ENCODE measurements at places on chromosomes 7 and 10.

GRCh38 chr10:51656503-51656902 is 42.9 kb downstream of the CSTF2T start:
- DNase-seq, result no peak

DNA sequence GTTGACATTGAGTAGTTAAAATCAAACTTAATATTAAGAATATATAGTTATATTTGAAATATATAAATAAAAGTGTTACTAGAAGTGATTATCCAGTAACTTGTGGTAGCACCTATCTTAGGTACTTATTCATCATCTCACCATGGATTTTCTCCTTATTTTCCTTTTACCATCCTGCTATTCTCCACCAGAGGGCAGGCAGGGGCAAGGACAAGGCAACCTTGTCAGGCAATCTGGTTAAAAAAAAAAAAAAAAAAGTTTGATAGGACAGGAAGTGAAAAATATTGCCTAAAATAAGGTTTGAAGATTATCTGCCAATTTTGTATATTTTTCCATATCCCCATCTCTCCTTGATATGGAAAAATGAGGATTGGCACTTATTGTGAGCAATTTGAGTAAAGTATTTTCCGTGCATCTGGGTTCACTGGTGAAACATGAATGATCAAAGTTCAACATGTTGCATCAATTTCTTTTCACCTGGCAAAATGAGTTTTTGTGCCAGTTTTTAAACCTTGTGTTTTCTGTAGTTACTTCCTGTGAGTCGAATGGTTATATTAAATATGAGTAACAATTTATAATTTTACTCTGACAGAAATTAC is 256.7 kb downstream of the AGMO start:
- DNase-seq, result no peak

- no peak for DNase-seq
Measured at GRCh38 chr7:36192053-36192824, 39.2 kb downstream of the EEPD1 start.

GRCh38 chr7:100555701-100556100 is 16.7 kb downstream of the AGFG2 start:
- no peak for DNase-seq

- DNase-seq, result no peak
Measured at GRCh38 chr10:86958116-86958900, at the start of gene SNCG. SNCG (plus strand) TSS chr10:86958599; CDS start chr10:86958698, 99 bp downstream.

GRCh38 chr7:92228100-92228499 is 17.6 kb downstream of the KRIT1 start:
- DNase-seq, result no peak

DNA sequence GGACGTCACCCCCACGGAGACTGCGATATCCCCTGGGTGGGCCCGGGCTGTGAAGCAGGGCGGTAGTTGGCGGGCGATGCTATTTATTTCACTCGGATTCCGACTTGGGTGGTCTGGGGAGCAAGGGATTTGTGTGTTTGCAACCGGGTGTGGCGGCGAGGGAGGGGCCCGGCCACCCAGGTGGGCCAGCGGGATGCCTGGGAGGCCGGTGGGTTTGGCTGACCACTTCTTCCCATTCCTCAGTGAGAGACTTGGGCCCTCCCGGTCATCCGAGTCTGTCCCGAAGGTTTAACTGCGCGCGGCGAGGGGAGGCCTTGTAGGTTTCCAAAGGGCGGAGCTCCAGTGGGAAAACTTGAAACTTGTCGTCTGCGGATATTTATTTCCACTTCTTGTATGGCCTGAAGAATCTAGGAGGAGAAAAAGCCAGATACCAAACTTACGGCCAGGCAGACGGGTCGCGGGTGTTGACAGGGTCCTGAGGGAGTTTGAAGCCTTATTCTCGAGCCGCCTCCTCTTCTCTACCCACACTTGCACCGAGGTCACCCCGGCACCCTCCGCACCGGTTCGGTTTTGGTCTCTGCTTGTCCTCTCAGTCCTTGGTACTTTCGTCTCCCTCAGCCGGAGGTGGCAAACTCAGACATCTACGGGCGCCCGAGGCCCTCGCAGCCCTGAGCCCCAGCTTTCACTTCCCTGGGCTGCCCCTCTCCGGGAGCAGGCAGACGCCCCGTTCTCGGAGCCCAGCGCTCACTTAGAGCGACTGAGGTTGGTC is 17.9 kb downstream of the ZNF316 start:
- no peak for DNase-seq

DNA sequence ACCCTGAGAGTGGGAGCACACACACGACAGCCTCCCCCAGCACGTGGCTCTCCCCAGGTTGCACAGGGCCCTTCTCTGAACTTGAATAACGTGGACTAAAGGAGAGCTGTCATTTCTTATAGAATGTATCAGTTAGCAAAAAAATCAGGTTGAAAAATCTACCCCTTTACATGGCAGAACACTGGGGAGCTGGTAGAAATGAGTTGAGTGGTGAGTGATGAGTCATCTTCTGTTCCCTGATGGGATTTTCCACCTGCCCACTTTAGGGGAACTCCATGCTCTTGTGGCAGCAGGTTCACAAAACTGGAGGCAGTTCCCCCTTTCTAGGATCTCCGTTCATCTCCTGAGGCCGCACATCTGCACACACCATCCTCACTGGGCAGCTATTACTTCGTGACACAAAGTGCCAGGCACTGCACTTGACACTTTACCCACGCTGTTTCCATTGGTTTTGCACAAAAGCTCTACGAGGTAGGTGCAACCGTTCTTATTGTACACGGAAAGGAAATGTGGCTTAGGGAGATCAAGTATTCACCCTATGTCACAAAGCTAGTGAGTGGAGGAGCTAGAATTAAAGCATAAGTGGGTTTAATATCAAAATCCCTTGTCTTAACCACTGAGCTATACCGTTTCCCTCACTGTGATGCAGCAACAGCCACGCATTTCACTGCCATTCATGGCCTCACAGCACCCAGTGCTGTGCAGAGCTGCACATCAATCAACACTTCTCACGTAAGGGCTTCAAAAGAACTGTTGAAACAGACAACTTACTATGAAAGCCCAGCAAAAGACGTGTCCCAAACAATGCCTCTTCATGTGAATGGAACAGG is 80.2 kb downstream of the RNF216 start:
- no peak for DNase-seq

- DNase-seq, result no peak
Measured at GRCh38 chr10:99435986-99436638, 5.7 kb upstream of the GOT1 start.

- DNase-seq, result no peak
Measured at GRCh38 chr10:11242443-11243387, 225.0 kb downstream of the CELF2 start.

GRCh38 chr10:126060261-126060931 is 164.0 kb downstream of the FANK1 start:
- DNase-seq, result no peak

DNA sequence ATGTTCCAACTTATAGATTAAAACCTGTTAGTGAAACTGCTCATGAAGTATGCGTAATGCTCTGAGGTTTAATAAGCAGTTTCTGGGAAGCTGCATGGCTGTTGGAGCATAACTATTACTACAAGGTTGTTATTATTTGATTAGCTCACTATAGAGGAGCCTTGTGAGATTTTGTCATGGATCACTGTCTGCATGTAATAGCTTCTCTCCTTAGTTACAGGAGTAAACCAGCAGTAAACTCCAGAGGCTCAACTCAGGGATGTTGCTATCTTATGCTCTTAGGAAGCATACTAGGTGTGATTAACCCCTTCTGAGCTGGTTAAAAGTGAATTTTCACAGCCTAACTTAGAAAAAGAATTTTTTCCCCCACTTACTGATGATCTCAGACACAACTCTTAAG is 63.6 kb upstream of the IFRD1 start:
- no peak for DNase-seq

GRCh38 chr7:92754919-92755581 is 81.3 kb downstream of the CDK6 start:
- no peak for DNase-seq

DNA sequence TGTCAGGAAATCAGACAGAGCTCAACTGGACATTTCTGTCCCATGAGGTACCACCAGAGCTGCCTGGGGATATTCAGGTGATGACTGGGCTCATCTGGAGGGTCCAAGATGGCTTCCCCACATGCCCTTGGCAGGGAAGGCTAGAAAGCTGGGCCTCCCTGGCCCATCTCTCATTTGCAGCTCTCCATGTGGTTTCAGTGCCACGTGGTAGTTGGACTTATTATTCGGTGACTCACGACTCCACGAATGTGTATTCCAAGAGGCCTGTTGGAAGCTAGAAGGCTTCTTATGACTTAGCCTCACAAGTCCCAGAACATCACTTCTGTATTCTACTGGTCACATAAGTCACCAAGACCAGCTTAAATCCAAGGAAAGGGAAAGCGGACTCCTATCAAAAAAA is 22.8 kb downstream of the NSMCE4A start:
- DNase-seq, result no peak

GRCh38 chr10:49620286-49620810 is 6.5 kb downstream of the CHAT start:
- DNase-seq, result no peak

- no peak for DNase-seq
Measured at GRCh38 chr7:47738563-47739166, 156.8 kb upstream of the TNS3 start.

- no peak for DNase-seq
Measured at GRCh38 chr7:35501681-35502080, 193.3 kb downstream of the HERPUD2 start.

DNA sequence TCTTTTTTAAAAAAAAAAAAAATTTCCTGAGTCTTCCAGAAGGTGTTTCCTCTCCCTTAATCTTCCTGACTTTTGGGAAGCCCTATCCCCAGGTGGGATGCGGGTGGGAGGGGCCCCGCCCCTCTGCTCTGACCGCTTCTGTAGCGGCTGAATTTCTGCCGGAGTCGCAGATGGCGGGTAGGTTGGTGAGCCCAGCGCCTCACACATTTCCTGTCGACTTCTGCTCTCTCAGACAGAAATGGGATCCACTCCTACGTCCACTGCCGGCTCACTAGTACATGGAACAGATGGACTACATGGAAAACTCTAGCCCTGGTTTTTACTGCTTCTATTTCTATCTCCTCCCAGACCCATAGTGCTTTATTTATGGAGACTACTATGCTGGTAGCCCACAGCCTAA is 90.9 kb downstream of the NEUROD6 start:
- no peak for DNase-seq

DNA sequence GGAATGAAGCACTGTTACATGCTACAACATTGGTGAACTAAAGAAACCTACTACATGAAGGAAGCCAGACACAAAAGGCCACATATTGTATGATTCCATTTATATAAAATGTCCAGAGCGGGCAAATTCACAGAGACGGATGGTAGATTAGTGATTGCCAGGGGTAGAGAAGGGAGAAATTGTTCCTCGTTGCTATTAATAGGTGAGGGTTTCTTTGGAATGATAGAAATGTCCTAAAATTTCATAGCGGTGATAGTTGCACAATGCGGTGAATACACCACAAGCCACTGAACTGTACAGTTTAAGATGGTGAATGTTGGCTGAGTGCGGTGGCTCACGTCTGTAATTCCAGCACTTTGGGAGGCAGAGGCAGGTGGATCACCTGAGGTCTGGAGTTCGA is 29.0 kb downstream of the DENND2A start:
- no peak for DNase-seq

- no peak for DNase-seq
Measured at GRCh38 chr7:82740246-82740848, 296.8 kb upstream of the CACNA2D1 start.

GRCh38 chr7:24800073-24800472 is 42.8 kb upstream of the GSDME start:
- DNase-seq, result no peak

DNA sequence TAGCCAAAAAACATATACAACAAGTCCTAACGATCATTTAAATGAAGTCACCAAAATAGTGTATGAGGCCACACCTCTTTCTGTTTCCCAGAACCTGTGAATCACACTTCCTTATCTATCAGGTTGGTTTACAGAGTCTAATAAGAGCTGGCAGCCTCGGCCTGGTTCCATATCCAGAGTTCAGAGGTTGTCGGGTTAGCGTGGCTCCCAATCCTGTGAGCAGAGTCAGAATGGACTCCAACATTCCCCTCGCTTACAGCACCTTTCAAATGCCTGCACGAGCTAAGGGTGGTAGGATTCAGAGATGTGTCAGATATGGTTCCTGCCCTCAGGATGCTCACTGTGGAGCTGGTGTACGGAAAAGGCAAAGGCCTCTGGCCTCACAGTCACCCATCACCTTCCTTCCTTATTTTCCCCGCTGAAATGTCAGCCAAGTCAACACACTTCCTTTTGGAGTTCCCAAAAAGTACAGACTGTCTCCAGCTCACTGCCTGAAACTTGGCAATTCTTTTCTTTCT is 6.0 kb downstream of the IL15RA start:
- DNase-seq, result no peak

GRCh38 chr10:71244431-71245419 is 32.4 kb downstream of the UNC5B start:
- no peak for DNase-seq
